Foreskin fibroblast (primary cell): ENCODE measurements at places on chromosomes 16 and 17.

DNA sequence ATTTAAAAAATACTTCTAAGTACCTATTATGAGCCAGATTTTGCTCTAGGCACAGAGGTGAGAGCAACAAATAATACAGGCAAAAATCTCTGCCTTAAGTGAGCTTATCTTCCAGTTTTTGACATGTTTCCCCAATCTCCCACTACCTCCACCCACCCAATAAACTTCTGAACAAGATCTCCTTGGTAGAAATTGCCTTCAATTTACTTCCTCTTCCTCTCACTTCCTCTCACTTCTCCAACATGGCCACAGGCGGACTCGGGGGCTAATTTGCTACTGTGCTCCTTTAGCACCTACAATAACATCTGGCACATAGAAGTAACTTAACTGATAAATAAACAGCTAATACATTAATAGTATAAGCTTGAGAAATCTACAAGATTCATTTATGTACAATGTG, 82.6 kb downstream of the CACNG1 start:
- no peak for DNase-seq

DNA sequence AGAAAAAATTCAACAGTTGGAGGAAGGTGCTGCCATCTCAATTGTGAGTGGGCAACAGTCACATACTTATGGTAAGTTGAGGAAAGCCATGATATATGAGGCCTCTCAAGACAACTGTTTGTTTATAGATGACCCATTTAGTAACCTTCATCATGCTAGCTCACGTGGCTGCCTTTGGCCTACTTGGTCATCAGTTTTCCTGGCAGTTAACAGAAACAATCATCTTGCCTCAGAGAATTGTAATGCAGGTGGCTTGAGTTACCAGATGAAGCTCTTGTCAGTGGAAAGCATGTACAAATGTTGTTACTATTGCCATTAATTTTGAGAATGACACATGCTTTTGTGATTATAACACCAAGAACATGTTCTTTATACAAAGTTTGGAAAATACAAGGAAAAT, 14.7 kb downstream of the TPPP3 start:
- DNase-seq, result no peak

DNA sequence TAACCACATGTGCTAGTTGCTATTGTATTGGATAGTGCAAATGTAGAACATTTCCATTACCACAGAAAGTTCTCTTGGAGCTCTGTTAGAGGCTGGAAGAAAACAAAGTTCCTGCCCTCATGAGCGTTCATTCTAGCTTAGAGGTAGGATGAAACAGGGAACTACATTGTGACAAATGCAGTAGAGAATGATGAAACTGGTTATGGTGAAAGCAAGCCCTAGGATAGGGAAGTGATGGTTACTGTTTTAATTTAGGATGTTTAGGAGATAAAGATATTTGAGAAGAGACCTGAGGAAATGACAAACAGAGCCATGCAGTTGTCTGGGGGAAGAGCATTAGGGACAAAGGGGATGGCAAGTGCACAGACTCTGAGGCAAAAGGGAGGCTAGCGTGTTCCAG, 50.7 kb downstream of the AATF start:
- DNase-seq, result no peak

DNA sequence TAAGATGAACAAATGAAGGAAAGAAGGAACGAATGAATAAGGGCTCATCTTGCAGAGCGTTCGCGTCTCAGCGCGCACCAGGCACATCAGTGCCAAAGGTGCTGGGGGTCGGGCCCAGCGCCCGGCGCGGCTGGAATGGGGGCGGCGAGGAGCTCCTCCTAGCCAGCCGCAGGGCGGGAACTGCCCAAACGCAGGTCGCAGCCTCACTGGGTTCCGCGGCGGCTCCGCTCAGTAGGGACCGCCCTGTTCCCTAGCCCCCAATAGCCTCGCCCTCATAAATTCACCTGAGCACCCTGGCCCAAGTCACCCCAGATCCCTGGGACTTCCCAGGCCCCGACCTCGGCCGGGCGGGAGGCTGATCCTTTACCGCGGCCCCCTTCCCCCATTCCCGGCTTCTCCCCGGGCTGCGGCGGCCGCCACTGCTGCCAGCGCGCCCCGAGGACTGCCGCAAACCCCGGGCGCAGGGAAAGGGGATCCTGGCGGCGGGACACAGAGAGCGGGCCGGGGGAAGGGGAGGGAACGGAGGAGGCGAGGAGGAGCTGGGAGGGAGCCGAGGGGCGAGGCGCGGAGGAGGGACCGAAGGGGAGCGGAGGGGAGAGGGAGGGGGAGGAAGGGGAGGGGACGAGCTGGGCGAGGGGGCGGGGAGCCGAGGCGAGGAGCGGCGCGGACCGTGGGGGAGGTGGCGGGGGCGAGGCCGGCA, 377 bp upstream of the CRHR1 start:
- no peak for DNase-seq

- DNase-seq, result no peak
These were observed 146.3 kb downstream of the SLC39A11 start for GRCh38 chr17:72946156-72946555.

GRCh38 chr16:879461-879861, 78.9 kb upstream of the GNG13 start:
- no peak for DNase-seq

DNA sequence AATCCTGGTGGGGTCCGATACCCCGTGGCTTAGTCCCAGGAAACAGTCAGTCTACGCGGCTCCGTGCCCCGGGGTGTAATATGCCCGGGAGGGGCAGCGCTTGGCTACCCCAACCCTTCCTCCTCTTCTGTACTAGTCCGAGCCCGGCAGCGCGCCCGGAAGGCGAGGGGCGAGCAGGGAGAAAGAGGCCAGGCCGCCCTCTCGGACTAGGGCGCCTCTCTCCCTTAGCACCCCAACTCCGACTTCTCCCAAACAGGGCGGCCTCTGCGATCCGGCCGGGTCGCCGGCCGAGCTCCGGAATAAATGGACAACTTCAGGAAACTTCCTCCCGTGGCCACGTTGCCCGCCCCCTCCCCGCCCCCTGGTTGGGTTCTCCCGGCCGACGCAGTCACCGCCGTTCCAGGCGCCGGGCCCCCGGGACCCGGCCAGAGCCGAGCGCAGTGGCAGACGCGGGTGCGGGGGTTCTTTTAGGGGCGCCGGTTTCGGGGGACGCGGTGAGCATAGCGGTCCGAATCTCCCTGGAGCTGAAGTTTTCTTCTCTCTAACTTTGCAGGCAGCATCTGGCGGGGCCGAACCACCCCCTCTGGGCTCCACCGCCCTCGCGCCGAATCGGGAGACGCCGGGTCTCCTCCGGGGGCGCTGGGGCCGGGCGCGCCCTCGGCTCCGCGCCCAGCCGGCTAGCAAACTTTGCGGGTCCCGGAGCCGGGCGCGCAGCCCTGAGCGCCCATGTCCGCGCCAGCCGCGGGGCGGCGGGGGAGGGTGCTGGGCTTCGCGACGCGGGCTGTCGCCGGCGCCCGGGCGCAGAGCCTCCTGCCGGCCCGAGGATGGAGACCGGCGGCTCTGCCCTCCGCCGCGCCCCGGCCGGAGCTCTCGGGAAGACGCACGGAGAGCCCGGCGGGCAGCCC, at the start of gene SDK2:
Gene SDK2, minus strand, starts transcription at position 301 of the 905 bp plus-strand sequence. CDS start 357 bp downstream, outside the sequence.
- peak; percentile 17 for DNase-seq

DNA sequence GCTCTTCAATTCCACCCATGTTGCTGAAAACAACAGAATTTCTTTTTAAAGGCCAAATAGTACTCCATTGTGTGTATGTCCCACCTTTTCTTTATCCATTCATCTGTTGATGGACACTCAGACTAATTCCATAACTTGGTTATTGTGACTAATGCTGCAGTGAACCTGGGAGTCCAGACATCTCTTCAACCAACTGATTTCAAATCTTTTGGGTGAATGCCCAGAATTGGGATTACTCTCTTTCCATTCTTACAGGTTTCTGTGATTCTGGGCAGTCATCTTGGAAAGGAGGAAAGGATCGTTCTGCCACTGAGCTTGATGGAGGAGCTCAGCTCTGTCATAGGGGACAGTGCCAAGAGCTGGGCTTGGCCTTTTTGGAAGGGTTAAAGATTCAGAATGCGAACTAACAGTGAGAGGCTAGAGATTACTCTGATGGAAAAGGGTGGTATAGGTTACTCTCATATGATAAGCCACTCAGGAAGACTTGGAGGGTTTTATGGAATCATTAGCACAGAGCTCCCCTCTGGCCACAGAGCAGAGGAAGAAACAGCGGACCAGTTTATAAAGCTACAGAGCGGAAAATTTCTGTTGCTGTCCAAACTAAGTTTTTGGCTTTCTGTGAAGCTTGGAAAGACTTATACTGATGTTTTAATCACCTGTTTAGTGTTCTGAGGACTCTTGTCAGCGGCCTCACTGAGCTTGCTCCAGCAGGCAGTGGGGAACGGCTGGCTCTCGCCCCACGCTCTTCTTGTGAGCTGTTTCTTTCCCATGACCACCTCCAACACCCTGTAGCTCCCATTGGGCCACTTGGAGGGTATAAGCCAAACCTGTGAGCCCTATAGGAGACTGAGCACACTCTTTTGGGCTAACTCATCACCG, 48.3 kb downstream of the HIC1 start:
- DNase-seq, result peak; percentile 59
